ENCODE measurements at places on chromosomes 2 and 18.

DNA sequence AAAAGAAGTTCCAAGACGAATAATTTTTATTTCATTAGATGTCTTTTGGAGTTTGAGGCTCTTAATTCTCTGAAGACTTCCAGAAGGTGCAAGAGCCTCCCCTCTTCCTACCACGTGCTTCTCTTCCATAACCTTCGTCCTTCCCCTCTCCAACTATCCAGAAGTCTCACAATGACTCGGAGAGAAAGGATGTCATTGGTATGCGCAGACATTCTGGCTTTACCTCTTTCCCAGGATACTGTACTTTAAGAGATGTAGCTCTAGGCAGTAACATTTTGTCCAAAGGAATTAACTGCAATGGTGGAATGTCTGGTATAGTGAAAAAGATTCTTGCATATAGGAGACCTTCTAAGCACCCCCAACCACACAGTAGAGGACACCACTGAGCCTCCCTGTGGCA is 249.0 kb upstream of the OSR1 start:
- peak; percentile 70 for DNase-seq

GRCh38 chr2:126979039-126980003 is 80.6 kb downstream of the TEX51 start:
- no peak for DNase-seq

DNA sequence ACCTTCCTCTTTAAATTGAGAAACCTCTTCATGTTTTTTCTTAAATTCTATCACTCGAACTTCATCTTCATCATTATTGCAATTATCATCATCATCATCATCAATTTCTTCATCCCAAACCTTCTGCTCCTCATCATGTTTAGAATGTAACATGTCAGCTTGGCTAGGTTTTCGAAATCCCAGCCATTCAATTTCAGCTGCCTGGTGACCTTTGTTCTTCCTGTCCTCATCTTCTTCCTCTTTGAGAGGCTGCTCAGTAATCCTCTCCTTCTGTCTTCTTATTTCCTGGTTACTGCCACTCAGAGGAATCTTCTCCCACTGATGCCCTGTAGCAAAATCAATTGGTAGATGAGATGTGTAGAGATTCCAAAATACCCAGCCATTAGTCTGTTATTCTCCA is 4.2 kb downstream of the ERMN start:
- no peak for DNase-seq

DNA sequence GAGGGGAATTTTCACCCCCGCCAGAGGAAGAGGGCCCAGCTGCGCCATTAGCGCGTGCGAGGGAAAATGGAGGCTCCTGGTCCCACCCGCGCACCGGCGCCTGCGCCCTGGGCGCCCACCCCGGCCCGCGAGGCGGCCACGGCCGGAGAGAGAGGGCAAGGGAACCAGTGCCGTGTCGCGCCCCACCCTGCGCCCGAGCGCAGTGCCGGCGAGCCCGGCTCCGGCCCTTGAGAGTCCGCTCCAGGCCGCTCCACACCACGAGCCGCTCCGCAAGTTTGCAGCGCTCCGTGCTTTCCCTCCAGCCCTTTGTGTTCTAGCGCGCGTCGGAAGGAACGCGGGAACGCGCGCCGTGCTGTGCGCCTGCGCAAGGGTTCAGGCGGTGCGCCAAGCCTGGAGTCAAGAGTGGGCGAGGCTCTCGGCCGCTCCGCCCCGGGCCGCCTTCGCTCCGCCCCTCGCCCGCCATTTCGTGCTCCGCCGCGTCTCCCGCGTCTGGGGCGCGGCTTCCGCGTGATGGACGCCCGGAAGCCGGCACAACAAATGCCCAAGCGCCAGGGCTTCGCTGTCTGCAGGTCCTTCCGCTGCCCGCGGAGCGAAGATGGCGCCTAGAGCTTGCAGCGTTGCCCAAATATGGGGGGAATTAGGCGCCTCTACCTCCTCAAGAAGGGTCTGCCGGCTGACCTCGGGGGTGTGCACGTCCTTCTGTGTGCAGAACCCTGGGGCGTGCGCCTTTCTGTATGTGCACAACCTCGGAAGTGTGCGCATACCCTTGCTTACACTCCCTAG is 46.1 kb upstream of the PTMA start:
- DNase-seq, result peak; percentile 91

DNA sequence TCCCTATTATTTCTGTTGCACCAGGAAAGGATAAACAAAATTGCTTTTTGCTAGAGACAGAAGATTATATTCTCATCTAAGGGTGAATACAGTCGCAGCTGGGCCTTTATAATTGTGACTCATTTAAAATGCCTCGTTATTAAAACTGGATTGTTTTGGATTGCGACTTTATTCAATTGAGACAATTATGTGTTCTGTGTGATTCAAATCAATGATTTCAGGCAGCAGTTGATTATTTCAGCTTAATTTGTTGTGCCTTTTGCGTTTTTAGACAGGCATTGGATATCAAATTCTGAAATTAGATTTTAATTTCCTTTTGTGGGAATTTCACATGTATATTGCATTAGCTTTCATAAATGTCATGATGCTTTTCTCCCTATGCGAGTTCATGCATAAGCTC is 778.1 kb upstream of the SOX11 start:
- no peak for DNase-seq
